ENCODE measurements at places on chromosomes 4 and X.

DNA sequence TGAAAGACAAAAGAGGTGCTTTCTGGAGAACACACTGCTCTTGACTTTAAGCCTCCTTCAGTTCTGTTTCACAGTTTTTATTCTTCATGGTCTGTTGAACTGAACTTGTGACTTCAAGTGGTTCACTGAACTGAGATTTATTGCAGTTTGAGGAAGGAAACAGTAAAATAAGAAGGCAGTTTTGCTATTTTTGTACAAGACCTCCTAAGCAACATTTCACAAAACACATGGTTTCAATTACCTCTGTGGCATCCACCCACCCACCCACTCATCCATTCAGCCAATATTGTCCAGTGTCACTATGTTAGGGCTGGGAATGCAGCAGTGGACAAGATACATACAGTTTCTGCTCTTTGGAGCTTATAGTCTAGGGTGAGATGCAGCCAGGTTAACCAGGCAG, 131.3 kb downstream of the IL1RAPL2 start:
- no peak for DNase-seq

DNA sequence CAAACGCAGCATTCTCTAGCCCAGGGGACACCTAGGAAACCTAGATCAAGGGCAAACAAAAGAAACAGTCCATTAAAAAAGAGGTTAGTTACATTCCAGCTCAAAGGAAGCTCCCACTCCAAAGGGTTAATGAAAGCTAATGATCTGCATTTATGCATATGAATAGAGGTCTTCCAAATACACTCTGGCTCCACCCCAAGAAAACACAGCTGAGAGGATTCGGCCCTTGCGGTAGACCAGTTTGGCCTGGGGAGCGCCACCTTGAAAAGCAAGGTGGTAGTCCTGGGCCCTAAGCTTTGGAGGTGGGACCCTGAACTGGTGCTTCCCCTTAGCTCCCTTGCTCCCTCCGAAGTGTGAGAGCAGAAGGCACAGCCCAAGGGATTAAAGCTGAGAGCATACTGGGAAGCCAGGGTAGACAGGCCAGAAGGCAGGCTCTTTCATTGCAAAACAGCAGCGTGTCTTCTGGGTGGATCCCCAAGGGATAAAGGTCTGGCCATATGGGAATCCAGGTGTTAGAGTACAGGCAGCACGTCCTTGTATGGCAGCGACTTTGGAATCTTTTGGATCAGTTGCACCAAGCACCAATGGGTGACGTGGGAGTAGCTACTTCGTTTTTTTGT, 3.7 kb downstream of the GABRQ start:
- no peak for DNase-seq

DNA sequence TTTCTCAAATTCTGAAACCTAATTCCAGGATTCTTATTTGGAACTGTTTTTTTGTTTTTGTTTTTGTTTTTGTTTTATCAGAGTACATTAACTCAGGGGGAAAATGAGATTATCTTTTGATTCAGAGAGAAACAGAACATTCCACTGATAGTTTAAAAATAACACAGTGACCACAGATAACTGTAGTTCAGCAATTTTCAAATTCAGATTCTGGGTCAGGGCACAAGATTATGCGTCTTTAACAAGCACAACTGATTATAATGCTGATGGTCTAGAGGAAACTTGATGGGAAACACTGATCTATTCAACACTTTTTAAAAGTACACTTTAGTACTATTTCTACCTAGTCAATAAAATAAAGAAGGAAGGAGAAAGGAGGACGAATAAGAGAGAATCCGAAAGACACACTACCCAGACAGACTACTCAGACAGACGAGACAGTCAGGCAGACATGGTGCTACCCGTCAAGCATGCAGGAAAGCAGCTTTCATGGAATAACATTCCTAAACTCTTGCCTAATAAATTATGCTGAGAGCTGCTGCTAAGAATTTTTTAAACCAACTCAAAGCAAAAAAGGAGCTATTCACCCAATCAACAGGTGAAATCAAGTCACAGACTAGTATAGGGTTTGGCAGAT, 59.0 kb downstream of the APBB2 start:
- no peak for DNase-seq

DNA sequence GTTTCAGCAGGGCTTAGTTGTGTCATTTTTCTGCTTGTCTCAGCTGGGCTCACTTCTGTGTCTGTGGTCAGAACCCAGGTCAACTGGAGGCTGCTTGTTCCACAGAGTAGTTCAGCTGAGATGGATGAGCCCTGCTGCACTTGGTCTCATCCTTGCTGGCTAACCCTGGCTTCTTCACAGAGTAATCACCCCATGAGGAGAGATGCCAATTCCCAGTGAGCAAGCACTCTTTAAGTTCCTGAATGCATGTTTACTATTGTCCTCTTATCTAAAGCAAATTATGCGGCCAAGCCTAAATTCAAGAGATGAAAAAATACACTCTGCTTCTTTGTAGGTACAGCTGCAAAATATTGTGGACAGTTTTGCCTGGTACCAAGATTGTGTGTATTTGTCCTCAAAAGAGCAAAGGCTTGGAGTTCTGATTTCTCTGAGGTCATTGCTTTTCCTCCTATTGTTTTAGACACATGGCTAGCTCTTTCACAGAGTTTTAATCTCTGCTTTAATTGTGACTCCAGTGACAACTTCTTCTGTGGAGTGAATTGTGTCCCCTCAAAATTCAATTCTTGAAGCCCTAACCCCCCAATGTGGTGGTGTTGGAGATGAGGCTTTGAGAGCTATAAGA, 236.6 kb upstream of the ANKRD50 start:
- no peak for DNase-seq

DNA sequence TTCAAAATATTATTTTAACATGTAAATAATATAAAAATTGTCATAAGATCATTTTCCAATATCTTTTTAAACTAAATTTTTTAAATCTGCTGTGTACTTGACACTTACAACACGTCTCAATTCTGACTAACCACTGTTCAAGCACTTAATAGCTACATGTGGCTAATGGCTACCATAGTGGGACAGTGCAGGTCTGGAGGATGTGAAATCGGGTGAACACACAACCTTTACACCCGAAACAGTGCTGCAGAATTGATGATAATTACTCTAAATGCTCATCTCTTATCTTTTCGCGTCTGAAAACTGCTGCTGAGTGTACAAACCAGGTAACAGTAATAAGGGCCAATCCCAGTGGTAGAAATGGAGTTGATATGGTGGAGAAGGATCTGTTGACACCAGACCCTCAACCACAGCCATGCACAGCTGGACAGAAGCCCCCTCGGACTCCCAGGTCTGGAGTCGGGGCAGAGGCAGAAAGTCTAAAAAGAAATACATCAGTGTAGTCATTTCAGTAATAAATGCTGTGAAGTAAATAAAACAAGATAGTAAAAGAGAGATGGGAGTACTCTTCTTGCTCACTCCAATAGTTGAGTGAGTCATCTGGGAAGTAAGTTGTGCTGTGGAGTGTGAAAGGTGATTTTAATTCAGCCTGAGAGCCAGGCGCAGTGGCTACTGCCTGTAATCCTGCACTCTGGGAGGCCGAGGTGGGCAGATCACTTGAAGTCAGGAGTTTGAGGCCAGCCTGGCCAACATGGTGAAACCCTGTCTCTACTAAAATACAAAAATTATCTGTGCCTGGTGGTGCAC, 150.0 kb downstream of the CBR4 start:
- no peak for DNase-seq

DNA sequence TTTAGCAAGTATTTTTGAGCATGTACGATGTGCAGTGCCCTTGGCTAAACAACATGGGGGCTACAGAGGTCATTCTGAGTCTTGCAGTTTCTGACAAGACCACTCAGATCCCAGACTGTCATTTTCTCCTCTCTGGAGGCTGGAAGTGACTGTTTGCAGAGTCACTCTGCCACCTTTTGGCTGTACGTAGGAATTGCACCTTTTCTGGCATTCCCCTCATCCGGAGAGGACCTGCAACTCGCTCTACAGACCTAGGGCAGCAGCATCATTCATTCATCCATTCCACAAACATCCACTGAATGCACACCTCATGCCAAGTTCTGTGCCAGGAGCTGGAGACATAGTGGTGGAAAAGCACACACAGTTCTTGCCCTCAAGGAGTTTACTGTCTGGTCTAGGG, 160.4 kb upstream of the GPR101 start:
- DNase-seq, result peak; percentile 55

GRCh38 chrX:10496345-10496965, 123.9 kb downstream of the MID1 start:
- no peak for DNase-seq

DNA sequence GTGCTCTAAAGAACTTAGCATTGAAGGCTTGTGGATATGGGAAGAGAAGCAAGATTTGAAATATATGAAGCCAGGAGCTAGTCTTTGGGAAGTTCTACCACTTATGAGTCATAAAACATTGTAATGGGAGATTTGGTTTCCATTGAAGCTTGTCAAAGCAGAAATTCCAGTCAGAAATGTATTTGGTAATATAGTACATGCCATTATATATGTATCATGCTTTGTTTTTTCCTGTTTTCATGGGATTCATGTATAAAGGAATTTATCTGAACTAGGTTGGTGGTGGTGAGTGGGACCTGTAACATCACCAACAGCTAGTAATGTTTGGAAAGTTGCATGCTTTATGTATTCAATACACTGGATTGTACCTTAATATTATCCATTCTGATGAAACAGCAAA, 14.6 kb upstream of the DCAF8L2 start:
- DNase-seq, result no peak

- DNase-seq, result no peak
Measured at GRCh38 chrX:150512461-150512901, 55.9 kb upstream of the MTM1 start.

DNA sequence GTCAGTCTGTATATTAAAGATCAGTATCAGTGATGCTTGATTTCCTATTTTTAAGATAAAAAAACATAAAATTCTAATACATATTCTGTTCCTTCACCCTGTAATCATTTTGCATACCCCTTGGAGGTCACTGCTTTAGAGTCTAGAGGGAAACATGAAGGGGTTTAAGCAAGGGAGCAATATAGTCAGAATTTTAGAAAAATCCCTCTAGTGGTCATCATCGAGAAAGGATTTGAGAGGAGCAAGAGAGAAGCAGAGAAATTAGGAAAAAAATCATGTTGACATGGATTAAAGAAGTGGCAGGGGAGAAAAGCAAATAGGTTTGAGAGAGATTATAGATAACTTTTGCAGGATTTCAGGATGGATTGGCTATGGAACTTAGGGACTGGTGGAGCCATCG, 11.1 kb downstream of the APEX2 start:
- no peak for DNase-seq

DNA sequence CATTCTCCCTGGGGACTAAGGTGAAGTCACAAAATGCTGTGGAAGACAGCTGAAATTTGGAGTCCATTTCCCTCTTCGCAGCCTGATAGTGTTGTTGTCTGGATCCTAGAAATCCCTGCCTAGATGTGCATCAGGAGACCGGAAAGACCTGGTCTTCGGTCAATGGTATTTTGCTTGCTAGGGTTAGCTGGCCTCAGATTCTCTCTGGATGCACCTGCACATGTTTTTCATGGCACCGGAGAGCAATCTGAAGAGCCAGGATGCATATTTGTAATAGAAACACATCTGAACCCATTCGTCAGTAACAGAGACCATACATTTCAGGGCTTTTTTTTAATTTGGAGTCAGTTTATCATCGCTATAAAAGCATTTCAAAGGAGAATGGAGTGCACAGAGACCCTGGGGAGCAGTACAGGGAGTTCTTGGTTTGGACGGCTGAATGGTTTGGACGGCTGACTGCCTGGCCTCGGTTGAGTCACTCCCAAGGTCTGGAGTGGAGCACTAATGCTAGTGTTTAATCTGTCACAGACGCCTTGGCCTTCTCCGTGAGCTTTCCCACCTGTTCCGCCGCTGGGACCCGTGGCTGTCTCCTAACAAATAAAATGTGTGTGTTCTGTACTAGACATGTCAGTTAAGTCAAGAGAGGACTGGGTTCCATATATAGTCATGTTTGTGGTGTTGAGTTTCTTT, 7.5 kb upstream of the PDLIM3 start:
- DNase-seq, result no peak

DNA sequence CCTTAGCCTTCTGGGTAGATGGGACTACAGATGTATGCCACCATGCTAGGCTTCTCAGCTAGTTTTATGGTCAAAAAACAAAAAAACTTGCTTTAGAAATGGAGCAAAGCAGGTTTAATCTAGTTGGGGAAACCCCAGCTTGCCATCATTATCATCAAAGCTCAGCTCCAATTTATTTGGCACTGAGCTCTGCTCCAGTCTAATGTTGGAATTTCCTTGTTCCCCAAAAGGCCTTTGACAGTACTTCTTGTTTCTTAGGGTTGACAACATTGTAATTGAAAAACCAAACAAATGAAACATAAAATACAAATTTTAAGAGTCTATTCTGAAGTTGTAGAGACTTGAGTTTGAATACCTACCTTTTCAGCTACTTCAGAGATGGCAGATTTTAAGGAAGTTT, 48.0 kb downstream of the MRPL1 start:
- no peak for DNase-seq

DNA sequence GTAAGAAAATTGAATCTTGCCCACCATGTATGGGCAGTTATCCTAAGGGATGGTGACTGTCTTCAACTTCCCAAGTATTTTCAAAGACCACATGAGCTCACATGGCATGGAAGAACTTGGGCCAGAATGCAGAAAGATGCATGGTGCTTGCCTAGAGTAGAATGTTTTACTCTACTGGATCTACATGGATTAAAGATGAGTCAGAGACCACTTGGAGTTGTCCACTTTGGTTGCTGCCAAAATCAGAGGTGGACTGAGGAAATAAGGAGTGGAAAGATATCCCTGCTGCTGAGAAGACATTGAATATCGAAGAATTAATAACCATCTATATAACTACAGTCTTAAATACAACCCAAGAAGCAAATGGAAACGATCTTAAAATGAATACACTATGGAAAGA, 498.1 kb downstream of the NLGN4X start:
- no peak for DNase-seq

- no peak for DNase-seq
Measured at GRCh38 chrX:8720136-8720535, 11.8 kb downstream of the ANOS1 start.

DNA sequence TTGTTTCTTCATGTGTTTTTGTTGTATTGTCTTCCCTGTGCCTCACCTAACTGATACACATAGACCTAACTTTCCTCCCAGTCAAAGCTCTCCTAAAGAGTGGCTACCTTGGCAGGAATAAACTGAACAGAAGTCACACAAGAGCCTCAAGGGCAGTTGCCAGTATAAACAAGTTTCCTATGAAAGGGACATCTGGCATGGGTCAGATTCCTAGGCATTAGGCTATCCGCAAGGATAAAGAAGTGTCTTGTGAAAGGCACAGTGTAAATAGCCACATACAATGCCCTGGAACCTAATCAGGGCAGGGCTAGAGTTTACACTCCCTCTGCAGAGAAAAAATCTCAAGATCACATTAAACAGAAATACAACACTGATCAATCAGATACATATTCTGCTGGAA, 220.8 kb downstream of the SPANXN3 start:
- DNase-seq, result no peak

DNA sequence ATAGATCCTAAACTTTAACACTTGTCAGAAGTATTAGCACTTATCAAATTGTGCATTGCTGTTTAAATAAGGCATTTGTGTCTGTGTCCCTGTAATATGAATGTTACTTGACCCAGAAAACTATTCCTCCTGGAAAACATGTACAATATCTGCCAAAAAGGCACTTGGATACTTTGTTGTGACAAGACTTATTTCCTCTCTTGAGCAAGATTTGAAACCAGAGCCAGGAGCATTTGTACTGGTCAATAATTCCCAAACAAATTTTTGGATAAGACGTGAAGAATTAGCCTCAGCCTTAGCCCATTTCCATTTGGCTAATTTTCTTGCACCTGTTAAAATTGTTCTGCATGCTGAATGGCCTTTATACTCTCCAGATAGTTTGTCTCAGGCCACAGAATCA, 176.3 kb upstream of the GK2 start:
- DNase-seq, result no peak

Measured in activated effector memory CD4-positive, alpha-beta T cell treated with anti-CD3 and anti-CD28 coated beads, Interleukin-2, amount 50 U/mL, for 16 hours (primary cell).